ENCODE measurements at places on chromosomes 13 and 19. TPM values are rescaled to one million over a fixed set of nuclear protein-coding genes. Genes with fewer than 3 reads are reported as not detected.

DNA sequence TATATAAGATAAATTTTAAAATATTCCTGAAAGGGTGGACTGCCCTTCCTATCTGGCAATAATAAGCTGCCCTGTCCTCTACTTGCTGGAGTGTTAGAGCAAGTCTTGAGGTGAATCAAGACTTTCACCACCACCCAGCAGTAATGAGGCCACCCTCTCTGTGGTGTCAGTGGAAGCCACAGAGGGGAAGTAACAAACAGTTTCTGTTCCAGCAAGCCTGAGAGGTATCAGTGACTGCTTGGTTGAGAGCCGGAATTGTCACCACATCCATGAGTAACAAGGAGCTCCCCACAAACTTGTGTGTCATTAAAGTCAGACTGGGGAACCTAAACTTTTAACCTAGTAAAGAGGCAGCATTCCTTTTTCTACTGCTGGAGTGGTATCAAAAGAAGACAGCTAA, 532.7 kb upstream of the SPRY2 start:
- DNase-seq = no peak

DNA sequence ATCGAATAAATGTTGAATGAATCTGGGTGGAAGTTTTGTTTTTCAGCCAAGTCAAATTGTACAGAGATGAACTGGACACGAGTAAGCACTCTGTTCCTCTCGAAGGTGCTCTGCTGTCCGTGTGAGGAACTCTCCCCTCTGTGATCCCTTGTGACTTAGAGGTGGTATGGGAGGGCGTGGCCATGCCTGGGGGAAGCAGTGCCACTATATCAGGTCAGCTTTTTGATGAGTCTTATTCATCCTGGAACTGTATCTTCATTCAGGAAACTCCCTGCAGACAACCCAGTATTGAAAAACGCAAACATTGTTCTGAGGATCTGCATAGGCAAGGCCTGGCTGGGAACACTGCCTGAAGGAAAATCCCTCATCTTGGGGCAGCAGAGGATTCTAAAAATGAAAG, 45.7 kb upstream of the FLT1 start:
- no peak for DNase-seq

DNA sequence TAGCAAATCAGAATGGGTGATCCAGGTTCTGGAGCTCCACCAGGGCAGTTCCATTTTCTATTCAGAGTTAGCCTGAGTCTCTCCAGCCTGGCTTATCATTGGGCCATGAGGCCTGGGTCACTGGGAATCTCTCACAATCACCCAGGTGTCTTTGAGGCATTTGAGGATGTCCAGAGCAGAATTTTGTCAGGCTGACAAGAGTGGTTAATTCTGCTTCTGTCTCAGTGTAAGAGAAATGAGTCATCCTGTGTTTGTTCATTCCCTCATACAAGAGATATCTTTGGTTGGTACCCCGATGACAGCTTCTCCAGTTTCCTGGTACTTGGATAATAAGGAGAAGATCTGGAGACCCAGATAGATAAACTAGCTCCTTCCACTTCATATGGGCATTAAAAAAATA, 10.4 kb downstream of the ZNF93 start:
- DNase-seq = no peak

PGLYRP1 gene
- polyA plus RNA-seq = not detected

ZNF471 gene
- polyA plus RNA-seq = 2.8 TPM

Measured in right cardiac atrium (tissue), 5 donors.